ENCODE measurements at places on chromosomes 4 and X.

GRCh38 chrX:32877592-32877991, 333.8 kb downstream of the DMD start:
- DNase-seq: no peak

GRCh38 chr4:114752391-114753165, 154.0 kb downstream of the UGT8 start:
- DNase-seq: no peak

DNA sequence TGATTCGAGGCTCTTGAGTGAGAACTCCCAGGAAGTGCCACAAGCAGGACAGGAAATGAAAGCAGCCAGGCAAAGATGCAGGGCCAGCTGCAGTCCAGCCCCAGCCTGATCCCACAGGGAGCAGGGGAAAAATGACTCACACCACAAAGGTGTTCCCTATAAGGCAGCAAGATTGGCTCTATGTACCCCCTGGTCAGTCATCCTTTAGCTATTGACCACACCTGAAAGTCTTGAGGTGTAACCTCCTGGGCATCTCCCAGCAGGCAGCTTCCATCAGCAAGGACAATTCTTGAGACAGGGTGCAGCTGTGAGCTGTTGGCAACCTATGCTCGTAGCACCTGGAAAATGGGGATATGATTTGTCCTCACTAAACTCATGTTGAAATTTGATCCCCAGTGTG, 27.9 kb upstream of the EXOC1L start:
- DNase-seq: no peak

DNA sequence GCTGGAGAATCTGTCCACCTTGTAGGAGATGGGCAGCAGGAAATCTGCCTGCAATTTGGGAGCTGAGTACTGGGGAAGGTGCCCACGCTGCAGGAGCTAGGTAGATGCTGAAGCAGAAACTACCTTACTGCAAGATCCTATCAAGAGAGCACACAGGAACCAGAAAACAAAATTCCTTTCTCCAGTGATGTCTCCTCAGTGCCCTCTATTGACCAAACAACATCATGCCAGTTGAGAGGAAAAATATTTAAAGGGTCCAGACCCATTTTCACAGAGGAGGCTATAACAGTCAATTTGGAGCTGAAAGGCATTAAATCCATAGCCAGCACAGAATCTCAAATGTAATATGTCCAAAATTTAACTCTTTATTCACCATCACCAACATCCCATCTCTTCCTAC, 406.8 kb downstream of the SLITRK2 start:
- DNase-seq: no peak

DNA sequence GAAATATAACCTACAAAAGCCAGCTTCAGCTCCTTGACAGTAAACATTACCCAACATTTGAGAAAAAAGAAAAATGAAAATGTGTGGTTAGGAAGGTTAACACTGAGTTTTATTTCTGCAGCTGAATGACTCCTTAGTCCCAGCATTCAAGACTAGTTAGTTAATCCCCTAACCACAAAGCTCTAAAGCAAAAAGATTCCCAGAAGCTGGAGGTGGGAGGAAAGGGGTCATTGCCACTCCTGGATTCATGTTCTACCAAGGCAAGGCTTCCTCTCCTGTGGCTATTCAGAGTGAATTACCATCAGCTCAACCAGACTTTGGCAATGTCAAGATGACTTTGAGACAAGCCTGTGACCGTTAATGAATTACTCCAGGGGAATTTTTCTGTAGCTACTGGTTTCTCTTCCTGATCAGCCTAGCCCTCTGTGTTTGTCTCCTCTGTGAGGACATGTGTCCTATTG, 63.6 kb downstream of the HADH start:
- DNase-seq: no peak

GRCh38 chrX:13836575-13836974, 19.7 kb upstream of the GPM6B start:
- no peak for DNase-seq

GRCh38 chr4:22094217-22094616, 145.6 kb upstream of the KCNIP4 start:
- no peak for DNase-seq

DNA sequence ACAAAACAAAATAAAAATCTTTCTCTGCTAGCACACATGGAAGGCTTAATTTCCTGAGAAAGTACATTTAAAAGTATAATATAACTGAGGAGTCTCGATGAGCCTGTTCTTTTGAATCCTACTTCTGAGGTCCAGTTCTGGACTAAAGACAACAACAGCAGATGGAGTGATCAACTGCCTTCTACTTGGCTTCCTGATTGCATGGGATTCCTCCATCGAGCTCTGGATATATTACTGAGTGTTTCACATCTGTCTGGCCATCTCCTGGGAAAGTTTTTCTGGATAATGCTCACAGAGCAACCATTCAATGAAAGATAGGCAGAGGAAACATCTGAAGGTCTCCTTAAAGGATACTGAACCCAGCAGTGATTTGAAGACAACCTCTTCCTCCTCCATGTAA, 42.6 kb downstream of the KDR start:
- DNase-seq: no peak

GRCh38 chr4:1203026-1203616, 30.7 kb upstream of the SPON2 start:
- no peak for DNase-seq

DNA sequence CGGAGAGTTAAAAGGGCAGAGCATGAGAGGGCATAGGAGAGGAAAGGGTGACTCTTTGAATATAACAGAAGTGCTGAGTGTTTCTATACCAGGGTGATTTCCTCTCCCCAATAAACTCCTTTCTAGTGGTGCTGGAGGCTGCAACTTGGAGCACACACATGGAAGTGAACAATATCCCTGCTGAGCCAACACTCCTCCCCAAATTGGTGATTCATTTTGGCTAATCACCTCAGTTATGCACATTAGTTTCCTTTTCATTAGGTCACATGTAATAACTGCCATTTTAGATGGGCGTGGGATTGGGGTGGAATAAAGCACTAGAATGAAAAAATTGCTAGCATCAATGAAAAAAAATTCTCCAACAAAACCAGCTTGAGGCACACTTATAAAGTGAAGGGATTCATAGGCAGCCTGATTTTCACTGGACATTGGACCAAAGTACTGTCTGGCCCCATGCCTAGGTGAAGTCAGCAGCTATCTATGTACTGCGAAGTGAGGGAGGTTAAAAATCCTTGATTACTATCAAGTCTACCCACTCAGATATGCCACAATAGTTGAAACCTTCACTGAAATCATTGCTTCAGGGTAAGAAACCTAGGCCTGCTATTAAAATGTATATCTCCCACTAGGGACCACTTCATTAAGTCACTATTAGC, 174.0 kb downstream of the GLUD2 start:
- no peak for DNase-seq

DNA sequence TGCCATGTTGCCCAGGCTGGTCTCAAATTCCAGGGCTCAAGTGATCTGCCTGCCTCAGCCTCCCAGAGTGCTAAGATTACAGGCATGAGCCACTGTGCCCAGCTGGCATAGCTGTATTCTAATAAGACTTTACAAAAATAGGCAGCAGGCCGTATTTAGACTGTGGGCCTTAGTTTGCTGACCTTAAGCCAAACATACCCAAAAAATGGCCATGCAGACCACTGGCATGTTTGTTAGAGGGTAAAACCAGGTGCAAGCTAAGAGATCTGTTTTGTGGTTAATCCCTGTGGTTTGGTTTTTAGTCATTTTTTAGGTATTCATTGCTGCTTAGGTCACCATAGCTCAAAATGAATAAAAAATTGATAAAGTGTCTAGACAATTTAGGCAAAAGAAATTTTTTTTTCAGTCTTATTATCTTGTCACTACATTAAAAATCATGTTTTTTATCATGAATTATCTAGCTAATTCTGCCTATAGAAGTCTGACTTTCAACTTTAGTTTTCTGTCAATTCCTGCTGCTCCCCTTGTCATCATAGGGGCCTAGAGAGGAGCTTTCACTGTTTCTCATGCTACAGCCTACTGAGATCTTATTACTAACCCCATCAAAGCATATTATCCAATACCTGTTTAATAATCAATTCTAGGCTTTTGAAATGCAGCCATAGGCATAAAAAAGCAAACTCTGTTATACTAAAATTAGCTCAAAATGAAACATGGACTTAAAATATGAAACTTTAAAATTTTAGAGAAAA, 7.5 kb upstream of the SPINK2 start:
- no peak for DNase-seq

GRCh38 chrX:19566359-19567222, 51.3 kb upstream of the MAP3K15 start:
- DNase-seq: no peak

GRCh38 chrX:41580423-41581064, 108.2 kb upstream of the GPR34 start:
- no peak for DNase-seq

DNA sequence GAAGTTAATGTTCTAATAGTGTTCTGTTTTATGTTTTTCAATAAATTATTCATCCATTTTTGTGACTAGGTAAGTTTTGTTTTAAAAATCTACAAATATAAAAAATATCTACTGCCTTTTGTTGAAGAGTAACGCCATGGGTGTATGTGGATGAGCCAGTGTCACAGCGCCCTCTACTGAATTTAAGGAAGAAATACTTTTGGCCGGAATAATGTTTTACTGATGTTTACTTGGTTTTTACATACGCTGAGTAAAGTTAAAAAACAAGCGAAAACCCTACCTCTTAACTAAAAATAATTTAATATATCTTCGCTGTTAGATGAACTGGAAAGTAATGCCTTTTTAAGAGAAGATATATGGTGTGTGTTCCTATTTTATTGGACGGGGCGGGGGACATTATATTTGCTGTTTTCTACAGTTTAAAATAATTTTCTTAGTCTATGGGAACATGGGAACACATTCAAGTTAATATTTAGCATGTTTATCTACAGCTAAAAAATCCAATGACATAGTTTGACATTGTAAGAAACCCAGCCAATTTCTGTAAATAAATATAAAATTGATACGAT, 86.1 kb downstream of the CPE start:
- no peak for DNase-seq

- DNase-seq: no peak
Observed at GRCh38 chrX:97119474-97120109, 235.9 kb downstream of the RPA4 start.

- DNase-seq: no peak
Observed at GRCh38 chr4:7938609-7939376, 868 bp downstream of the AFAP1 start.

GRCh38 chr4:17058536-17058915, 160.1 kb upstream of the LDB2 start:
- no peak for DNase-seq

- no peak for DNase-seq
Observed at GRCh38 chr4:84263415-84263814, 235.7 kb downstream of the NKX6-1 start.

DNA sequence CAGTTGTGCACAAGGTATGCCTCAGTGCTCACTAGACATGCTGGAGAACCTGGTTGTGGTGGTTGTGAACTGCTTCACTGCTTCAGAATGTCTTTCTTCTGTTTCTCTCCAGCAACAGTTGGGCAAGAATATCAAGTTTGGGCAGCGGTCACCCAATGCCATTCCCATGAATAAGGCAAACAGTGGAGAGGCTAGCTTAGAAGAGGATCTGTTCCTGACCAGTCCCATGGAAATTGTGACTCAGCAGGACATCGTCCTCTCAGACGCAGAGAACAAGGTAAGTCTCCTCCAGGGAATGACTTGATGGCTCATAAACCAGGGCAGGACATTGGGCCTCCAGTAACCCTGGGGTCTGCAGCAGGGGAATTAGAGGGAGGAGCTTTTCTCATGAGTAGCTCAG, 79.9 kb downstream of the AASDH start:
- DNase-seq: no peak

DNA sequence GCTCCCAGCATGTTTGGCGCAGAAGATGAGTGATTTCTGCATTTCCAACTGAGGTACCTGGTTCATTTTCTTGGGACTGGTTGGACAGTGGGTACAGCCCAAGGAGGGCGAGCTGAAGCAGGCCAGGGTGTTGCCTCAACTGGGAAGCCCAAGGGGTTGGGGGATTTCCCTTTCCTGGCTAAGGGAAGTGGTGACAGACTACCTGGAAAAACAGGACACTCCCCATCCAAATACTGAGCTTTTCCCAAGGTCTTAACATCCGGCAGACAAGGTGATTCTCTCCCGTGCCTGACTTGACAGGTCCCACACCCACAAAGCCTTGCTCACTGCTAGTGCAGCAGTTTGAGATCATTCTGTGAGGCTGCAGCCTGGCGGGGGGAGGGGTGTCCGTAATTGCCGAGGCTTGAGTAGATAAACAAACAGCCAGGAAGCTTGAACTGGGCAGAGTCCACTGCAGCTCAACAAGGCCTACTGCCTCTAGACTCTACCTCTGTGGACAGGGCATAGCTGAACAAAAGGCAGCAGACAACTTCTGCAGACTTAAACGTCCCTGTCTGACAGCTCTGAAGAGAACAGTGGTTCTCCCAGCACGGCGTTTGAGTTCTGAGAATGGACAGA, 307.7 kb upstream of the ARSJ start:
- no peak for DNase-seq

DNA sequence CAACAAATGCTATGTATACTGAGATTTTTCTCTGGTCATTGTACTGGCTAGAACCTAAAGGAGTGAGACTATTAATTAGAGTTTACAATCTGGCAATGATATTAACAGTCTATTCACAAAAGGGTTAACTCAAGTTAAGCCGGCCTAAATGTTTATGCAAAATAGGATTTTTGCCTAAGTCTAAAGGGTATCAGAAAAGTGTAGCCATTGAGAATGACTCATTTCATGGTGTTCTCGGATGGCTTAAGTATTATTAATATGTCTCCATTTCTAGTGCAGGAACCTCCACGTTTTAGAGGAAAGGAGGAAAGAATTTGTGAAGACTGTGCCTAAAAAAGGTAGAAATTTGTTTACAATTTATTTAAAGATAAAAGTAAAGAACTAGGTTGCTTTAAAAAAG, 29.8 kb downstream of the DYNLT3 start:
- no peak for DNase-seq

DNA sequence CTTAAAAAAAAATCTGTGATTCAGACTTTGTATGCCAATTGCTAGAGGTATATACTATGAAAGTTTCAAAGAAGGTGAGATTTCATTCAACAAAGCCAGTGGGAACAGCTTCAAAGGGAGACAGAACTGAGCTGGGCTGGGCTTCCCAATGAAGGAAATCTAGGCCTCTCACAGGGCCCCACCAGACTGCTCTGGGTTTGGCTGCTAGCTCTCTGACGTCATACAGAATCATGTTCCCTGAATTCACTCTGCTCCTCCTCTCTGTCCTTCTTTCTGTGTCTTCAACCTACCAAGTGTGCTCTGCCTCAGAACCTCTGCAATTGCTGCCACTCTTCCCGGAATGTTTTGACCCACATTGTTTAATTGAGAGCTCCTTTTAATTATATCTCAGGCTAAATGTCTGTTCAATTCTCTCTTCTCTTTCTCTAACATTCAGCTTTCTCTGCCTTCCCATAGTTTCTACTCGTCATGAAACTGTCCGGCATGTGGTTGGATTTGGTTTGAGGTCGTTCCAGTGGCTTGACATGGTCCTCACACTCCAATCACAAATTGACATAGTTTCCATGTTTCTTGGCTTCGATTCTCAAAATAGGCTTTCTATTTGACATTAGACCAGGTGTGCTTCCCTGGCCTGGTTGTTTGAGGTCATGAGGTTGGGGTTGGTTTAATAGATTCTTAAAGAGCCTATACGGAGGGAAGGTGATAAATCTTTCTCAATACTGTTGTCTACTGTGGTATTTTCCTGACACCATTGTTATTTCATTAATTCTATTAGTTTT, 282.1 kb upstream of the EMCN start:
- no peak for DNase-seq
